ENCODE measurements at places on chromosomes 4 and X.

DNA sequence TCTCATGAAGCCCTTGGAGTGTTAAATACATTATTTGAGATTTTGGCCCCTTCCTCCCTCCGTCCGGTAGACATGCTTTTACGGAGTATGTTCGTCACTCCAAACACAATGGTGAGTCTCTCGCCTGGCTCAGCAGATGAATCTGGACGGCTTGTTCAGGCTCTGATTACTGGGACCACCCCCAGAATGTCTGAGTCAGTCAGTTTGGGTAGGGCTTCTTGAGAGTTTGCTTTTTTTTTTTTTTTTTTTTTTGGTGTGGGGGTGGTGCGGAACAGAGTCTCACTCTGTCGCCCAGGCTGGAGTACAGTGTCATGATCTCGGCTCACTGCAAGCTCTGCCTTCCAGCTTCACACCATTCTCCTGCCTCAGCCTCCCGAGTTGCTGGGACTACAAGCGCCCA is 62.4 kb upstream of the MSANTD1 start:
- no peak for DNase-seq

DNA sequence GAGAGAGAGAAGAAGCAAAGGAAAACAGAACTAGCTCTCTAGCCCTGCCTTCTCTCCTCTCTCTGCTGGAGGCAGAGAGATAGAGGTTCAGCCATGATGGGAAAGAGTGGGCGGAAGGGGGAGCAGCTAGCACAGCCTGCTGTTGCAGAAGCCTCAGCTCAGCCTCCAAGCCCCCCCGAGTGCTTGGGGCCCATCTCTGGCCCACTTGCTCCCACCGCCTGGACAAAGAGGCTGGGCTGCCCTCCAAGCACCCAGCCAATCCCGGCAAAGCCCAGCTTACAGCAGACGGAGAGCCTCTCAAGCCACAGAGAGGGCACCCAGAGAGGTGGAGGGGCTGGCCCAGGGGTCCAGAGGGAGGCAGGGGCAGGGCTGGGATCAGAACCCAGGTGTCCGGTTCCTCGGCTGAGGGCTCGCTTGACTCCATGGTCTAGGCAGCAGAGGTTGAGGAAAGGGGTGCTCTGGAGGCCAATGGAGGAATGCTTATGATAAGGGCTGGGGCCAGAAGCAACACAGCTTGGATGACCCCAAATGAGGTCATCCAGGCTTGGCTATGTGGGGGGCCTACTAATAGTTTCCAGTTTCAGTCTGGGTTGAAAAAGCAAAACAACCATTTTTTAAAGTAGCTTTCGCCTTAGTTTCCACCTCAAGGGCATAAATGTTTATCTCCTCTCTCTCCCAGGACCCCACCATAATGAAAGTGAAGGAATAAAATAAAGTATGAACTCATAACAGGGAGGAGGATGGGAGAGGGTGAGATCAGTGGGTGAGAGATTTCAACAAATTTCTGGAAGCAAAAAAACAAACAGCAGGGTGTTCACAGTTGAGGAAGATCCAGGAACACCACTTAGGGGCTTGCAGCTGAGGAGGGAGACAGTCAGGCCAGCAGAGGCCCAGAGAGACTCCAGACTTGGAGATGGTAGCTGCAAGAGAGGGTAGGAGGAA is 24.9 kb upstream of the IQSEC2 start:
- no peak for DNase-seq

- no peak for DNase-seq
These were observed 189.3 kb downstream of the PTTG2 start for GRCh38 chr4:38149472-38149996.

- DNase-seq = no peak
These were observed 702.3 kb downstream of the TRIML1 start for GRCh38 chr4:188841523-188841922.

GRCh38 chrX:40470830-40471429 is 109.8 kb upstream of the ATP6AP2 start:
- DNase-seq = no peak

Measured in activated CD4-positive, alpha-beta T cell treated with anti-CD3 and anti-CD28 coated beads, Interleukin-2, amount 10 ng/mL, durations not matched to agents 7 days and 5 days (primary cell).